ENCODE measurements at places on chromosomes 16 and 17.

GRCh38 chr16:85565801-85566526 is 47.2 kb upstream of the GSE1 start:
- DNase-seq, result no peak

GRCh38 chr17:8580952-8581658 is 49.4 kb downstream of the MYH10 start:
- no peak for DNase-seq

DNA sequence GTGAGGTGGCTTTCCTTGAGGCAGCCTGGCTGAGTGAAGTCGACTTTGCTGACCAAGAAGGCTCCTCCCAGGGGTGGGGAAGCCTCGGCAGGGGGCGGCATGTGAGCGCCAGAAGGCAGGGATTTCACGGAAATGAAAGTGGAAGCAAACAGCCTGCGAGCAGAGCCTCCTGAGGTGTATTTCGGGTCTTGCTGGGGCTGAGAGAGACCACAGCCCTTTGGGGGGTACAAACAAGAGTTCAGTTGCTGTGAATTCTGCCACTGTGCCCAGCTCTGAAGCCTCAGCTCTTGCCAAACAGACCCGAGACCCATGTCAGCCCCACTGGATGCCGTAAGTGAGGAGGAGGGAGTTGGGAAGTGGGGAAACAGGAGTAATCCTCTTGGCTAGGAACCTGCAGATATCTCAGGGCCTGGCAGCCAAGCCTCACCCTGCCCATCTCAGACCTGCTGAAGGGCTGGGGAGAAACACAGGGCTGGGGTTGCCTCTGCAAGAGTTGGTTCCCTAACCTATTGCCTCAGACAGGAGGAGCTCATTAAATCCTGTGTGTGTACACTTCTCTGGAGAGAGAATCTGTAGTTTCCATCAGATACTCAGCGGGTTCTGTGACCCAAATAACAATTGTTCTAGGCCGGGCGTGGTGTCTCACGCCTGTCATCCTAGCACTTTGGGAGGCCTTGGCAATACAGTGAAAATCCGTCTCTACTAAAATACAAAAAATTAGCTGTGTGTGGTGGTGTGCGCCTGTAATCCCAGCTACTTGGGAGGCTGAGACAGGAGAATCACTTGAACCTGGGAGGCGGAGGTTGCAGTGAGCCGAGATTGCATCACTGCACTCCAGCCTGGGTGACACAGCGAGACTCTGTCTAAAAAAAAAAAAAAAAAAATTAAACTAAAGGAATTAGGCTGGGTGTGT is at the start of gene IFI35:
TSS of gene IFI35 (plus strand) at position 146 of the 913 bp plus-strand sequence. CDS start at position 310, 164 bp downstream.
- DNase-seq, result peak; percentile 89

GRCh38 chr17:50660042-50660886 is 25.6 kb downstream of the ABCC3 start:
- peak; percentile 62 for DNase-seq

DNA sequence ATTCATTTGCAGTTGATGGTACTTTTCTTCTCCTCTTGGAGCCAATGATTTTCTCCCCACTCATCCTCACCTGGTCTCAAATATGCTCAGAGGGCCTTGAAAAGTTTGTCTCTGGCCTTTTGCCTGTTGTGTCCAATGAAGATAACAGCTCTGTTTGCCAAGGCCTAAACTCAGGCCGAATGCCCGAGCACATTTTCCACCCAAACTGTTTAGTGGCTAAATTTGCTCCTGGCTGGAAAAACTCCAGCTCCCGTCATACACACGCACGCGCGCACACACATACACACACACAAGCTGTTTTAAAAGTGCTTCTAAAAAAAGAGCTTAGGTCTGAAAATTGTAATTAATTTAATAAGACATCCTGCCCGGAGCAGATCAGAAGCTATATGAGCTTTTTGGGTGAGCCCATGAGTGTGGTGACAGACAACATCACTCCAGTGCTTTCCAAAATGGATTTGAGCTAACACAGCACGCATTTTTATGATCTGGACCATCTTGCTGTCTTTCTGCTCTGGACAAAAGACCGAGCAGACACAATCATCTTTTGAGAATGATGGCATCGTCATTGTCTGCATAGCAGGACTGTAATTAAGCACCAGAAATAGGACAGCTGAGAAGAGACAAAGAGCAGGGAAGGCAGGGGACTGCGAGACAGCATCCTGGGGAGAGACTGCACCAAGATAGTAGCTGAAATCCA is 48.9 kb downstream of the IRX6 start:
- DNase-seq, result no peak

GRCh38 chr16:53482123-53482522 is 20.9 kb downstream of the AKTIP start:
- DNase-seq, result peak; percentile 4

All from EH (cell line).